HT-29 (cell line): ENCODE measurements at places on chromosomes 3 and 15. TPM values are rescaled to one million over a fixed set of nuclear protein-coding genes. Genes with fewer than 3 reads are reported as not detected.

The LRRC34 gene
- 0.81 and 4.2 TPM in 2 replicates for total RNA-seq

The IMPG2 gene
- not detected in 2 replicates for total RNA-seq

The CFAP92 gene
- 0.13 and 0.74 TPM in 2 replicates for total RNA-seq

DNA sequence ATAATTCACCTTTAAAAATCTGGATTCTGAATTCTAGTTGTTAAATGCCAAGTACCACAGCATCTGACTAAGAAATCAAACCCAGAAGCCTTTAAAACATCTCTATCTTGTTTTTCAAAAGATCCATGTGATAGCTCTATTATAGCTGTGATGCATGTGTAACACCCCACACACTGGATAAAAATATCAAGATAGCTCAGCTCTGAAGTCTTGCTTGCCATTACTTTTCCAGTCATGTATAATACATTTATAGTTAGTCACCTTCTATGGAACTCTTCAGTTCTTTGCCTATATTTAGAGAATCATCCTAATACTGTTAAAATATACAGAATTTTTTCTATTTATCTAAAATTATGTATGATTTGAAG lies 11.6 kb downstream of the ARPP19 start:
- no peak for DNase-seq

GRCh38 chr15:85598219-85598618 lies 196.5 kb downstream of the KLHL25 start:
- no peak for DNase-seq

GRCh38 chr3:37054370-37054769 lies 61.1 kb downstream of the MLH1 start:
- no peak for DNase-seq

DNA sequence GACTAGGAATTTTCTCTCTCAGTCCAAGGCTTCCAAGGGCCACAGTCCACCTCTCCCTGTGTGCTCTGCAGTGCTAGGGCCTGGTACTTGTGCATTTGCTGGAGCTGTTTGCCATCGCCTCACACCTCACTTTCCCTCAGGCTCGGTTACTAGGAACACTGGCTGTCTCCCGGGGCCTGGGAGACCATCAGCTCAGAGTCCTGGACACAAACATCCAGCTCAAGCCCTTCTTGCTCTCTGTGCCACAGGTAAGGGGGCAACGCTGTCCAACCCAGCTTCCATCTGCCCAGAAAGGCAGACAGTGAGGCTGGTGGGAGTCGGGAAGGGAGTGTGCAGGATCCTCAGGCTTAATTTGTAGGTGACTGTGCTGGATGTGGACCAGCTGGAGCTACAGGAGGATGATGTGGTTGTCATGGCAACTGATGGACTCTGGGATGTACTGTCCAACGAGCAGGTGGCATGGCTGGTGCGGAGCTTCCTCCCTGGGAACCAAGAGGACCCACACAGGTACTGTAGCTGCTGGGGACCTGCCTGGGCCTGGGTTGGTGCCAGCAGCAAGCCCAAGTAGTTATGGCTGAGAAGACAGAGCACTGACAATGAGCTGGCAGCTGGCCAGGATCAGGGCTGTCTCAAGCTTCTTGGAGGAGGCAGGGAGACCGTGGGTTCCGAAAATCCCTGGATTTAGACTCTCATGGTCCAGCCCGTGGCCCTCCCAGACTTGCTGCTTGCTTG lies 3.4 kb downstream of the PPM1M start:
- DNase-seq, result no peak
